SK-N-SH treated with all-trans-retinoic acid at 6 μM for 48 hours (cell line): ENCODE measurements at places on chromosomes 3 and 15.

GRCh38 chr3:56157693-56158362, 310.4 kb downstream of the ERC2 start:
- no peak for ATAC-seq

DNA sequence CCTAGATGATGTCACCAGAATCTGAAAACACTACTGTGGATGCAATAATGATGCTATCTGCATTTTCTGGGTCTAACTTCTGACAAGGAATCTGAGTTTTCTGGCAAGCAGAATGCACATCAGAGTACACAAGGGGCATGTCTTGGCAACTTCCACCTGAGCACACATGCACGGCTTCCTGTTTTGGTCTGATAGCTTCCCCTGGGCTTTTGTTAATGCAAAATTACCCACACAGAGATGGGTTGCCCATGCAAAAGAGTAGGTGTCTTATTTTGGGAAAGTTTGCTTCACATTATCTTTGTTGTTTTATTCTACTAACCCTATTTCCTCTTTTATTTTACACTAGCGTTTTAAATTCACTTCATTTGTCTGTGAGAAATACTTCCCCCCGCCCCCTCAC, 74.2 kb upstream of the SATB1 start:
- ATAC-seq: no peak

GRCh38 chr3:63519426-63519825, 133.0 kb upstream of the SNTN start:
- no peak for ATAC-seq

GRCh38 chr3:14345496-14346150, 56.8 kb upstream of the SLC6A6 start:
- ATAC-seq: peak; percentile 19; the same call in 2 of the 3 replicates

GRCh38 chr15:37550360-37551024, 383.9 kb upstream of the TMCO5A start:
- ATAC-seq: no peak
